ENCODE measurements at places on chromosomes 16 and 17.

DNA sequence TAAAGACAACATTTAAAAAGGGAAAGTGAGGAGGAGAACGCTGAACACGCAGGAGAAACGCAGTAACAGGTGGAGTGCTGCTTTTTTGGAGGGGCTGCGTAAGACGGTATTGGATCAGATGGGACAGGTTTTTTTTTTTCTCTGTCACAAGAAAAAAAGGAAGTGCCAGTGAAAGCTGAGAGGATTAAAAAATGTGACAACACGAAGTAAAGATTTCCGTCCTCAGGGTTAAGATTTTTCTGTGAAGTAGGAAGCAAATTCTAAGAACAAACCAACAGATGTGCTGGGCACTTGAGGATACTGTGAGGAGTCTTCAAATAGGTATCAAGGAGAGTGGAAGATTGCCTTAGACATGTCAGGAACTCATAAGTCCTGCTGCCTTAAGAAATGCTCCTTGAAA lies 5.8 kb upstream of the ABCA9 start:
- DNase-seq: no peak

DNA sequence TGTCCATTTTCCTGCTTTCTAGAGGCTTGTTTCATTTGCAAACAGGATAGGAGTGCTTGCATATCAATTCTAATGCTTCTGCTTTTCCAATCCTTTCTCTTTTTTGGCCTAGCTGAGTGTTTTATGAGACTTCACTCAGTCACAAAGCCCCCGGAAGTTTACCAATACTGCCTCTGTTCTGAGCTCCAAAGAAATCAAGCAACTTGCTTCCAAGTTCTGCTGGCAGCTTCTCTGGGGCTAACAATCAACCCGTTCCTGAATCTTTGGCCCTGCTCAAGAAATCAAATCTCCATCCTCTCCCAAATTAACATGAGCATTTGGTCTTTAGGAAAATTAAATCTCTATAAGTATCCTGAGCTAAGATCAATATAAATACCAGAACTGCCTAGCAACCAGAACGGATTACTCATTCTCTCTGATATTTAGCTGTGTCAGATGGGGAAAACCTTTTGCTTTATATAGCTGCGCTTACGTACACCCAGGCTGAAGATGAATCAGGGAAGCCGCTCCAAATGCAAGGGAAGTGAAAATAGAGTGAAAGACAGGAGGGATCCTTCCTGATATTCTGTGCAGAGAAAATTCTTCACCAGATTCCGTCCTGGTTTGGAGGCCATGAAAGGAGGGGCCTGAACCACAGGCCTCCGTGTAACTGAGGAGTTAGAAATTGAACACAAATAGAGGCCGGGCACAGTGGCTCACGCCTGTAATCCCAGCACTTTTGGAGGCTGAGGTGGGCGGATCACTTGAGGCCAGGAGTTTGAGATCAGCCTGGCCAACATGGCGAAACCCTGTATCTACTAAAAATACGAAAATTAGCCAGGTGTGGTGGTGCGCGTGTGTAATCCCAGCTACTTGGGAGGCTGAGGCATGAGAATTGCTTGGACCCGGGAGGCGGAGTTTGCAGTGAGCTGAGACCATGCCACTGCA lies 23.3 kb upstream of the GRB2 start:
- peak; percentile 87 for DNase-seq

GRCh38 chr17:9185142-9185541 lies 163.8 kb downstream of the NTN1 start:
- no peak for DNase-seq

GRCh38 chr17:17877529-17878358 lies 41.0 kb upstream of the SREBF1 start:
- peak; percentile 92 for DNase-seq

DNA sequence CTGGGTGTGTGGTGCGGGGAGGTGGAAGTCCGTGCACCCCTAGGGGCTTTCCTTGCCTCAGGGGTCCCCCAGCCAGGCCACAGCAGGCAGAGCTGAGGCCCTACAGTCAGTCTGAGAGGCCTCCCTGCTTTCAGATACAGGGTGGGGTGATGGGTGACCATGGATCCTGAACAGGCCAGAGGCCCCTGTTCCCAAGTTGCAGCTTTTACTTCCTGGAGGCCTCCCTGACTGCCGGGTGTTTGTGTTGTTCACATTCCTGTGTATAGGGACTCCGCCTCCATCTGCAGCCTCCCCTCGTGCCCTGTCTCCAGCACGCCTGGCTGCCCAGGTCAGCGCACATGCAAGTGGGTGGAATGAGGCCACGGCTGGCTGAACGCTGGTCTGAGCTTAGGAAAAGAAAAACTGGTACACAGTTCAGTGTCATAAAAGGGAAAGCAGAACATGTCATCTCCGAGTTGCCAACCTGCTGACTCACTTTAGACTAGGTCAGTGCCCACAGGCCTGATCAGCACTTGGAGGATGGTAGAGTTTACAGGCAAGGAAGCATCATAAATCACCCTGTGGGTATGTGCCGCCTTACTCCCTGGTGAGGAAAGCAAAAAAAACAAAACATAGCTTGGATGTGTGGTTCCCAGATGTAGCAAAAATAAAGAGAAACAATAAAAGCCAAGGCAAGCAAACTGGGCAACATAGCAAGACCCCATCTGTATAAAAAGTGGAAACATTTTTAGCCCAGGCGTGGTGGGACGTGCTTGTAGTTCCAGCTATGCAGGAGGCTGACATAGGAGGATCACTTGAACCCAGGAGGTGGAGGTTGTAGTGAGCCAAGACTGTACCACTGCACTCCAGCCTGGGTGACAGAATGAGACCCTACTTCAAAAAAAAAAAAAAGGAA lies 6.2 kb upstream of the SLC7A6 start:
- no peak for DNase-seq

DNA sequence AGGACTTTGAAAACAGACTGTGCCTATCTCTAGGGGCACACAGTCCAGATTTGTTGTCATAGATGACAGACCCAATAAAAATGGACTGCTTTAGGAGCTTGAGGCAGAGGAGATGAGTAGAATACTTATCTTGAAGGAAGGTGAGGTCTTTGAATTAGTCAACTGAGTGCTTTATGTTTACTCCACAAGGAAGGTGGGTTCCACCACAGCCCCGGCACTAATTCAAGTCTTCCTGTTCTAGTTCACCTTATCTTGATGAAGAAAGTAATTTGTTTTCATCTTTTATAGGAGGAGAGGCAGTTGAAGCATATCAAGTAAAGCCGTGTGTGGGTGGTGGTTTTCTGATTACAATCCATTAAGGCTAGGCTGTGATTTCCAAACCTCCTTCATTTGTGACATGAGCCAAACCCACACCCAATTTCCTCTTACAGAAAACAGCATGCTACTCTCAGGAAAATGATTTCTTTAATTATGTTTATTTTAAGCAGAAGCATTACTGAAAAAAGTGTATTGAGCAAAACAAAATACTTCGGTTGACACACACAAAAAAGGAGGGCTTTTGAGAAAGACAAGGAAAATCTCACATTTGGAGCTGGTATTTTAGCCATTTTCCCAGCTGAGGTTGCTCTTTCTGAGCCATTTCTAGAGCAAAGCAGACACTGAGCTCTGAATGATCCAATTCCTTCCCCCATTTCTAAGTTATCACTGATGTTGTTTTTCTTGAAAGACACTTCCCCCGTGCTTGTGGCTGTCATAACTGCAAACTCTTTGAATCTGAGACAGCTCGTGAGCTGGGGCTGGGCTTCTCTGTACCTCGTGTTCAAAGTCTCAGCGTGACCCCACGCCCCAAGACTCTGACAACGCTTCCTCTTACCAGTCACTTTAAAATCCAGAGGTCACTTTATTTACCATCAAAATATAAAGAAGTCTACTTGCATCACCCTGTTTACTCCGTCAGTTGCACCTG lies 35.4 kb downstream of the CDRT15 start:
- DNase-seq: no peak

DNA sequence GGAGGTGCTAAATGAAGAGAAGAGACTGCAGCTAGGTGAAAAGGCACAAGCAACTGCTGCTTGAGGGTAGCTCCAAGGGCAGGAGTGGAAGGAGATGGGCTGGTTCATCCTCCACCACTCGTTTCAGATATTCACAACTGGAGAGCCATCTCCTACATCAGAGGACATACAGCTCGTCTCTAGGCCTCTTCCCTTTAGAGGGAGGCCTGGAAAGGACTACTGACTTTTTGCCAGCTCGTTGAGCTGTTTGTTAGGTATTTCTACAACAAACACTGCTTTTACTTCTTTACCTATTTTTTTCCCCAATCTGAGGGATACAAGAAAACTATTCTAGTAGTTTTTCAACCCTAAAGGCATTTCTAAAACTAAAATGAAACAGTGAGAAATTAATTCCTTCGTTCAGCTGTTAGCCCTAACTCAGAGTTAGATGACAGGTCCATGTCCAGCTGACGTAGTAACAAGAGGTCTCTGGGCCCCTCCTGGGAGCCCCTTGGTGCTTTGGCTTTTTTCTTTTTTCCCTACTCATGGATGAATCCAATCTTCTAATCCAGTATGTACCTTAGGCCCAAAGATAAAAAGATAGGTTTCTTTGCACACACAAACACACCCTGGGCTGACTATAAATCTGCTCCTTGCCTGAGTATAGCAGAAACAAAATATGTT lies 47.8 kb upstream of the TBX2 start:
- no peak for DNase-seq

DNA sequence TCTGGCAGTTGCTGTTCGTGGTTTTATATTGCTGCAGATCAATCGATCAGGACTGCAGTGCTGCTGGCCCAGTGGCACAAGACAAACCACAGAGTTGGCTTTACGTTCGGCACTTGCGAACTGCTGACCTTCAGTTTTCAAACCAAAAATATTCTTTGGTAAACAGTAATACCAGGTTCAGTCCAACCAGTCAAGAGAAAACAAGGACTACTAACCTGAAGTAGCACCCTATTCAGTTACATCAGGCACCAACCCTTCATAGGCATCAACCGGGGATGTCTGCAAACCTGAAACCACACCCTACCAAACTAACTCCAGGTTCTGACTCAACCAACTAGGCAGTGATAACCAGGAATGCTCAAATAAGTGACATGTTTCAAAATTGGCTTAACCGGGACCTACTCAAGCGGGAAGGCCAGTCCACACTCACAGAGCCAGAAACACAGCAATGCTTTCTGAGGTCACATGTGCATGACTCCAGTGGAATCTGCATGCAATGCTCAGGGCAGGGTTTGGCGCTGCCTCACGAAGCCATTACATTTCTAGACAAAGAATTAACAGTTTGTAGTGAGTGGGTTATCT lies 91.1 kb downstream of the SMG6 start:
- DNase-seq: peak; percentile 52

GRCh38 chr16:11255737-11256660 lies at the start of gene SOCS1:
Gene SOCS1 (minus strand): TSS chr16:11256204. CDS start chr16:11255478, 726 bp downstream.
- peak; percentile 93 for DNase-seq

- no peak for DNase-seq
Observed at GRCh38 chr17:61218438-61218837, 181.2 kb upstream of the TBX2 start.

DNA sequence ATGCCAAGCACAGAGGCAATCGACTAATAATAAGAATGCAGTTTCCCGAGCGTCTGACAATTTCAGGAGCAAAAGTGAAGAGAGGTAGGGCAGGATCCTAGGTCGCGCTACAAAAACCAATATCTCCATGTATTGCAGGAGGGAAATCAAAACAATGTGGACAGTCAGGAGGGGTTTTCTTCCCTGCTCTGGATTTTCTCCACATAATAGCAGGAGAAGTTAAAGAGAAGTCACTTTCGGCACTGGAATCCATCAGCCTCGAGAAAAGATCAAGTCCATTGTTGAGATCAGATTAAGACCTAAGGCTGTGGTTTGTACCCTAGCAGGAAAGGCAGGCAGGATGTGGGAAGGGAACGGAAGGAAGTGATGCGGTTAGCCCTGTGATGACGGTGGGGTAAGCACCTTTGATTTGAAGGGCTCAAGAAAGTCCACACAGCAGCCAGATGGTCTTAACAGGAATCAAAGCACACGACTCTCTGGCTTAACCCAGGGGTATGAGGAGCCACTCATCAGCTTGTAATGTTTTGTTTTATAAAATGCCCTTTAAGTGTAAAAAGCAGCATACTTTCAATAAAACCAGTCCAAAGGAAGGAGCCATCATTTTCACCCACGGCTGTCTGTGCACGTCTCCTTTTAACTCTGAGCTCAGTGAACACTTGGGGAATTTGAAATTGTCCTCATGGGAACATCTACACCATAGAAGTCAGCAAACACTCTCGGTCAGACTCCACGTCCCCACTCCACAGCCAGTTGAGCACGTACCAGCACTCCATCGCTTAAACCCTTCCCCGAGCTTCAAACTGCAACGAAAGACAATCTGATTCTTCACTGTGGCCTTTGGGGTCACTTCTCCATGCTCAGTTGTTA lies 15.8 kb upstream of the AKTIP start:
- DNase-seq: peak; percentile 63

GRCh38 chr17:44925731-44926697 lies 10.7 kb upstream of the GFAP start:
- no peak for DNase-seq

- DNase-seq: no peak
Observed at GRCh38 chr17:73506470-73507435, 137.5 kb downstream of the SDK2 start.

- peak; percentile 78 for DNase-seq
Observed at GRCh38 chr17:55513885-55514590, 2.8 kb upstream of the SMIM36 start.

DNA sequence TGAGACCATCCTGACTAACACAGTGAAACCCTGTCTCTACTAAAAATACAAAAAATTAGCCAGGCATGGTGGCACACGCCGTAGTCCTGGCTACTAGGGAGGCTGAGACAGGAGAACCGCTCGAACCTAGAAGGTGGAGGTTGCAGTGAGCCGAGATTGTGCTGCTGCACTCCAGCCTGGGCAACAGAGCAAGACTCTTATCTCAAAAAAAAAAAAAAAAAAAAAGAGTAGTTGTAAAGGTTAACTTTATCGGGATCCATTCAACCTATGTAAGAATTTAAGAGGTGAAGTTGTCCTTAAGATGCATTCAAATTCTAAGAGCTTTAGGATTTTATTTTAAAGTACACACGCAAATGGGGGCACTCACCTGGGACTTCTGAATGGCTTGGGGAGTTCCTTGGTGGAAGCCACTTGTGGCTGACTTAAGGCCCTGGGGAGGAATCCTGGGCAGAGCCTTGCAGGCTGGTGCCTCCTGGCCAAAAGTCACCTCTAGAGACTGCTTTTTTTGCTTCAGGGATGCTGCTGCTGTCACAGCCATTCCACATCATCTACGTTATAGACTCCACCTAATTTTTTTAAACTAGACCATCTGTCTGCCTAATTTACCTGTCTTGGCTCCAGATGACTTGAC lies 3.3 kb downstream of the CTCF start:
- no peak for DNase-seq

- no peak for DNase-seq
Observed at GRCh38 chr17:19307521-19307920, 55.0 kb downstream of the B9D1 start.

DNA sequence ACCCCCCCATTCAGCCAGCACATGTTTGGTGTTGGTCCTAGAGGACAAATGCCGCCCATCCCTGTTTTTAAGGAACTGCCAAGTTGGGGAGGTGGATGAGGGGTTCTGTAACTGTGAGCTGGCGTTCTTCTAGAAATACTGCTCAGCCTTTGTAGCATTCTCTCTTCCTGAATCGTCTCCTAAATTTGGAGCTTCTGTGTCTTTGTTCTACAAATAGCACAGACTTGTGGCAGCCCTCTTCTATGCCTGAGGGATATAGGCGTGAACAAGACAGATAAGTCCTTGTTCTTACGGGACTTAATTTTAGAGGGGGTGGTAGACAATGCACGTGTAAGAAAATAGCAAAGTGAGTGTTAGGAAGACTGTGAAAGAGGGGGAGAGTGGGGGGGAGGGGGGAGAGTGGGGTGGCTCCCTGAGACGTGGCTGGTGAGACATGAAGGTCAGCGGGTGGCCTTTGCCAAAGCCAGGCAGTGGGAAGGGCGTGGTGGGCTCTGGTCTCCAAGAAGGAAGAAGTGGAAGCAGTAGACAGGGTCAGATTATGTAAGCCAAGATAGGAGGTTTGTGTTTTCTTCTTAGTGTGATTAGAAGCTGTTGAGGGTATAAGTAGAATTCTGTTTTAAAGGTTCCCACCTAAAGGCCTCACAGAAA lies 9.9 kb downstream of the MFSD11 start:
- DNase-seq: no peak
